ENCODE measurements at places on chromosomes 6 and 20.

- DNase-seq: no peak
Observed at GRCh38 chr6:56640374-56640773, 2.3 kb downstream of the DST start.

DNA sequence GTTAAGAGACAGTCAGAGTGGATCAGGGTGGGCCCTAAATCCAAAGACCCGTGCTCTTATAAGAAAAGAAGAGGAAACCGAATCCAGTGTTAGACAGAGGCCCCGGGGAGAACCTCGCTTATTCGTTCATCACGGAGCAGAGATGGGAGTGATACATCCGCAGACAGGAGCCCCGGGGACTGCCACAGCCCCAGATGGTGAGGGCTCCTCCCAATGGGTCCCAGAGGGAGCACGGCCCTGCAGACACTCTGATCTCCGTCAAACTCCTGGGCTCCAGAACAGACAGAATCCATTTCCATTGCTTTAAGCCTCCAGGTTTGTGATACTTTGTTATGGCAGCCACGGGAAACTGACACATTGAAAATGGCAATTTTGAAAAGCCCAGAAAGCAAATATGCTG, 47.0 kb downstream of the CDH4 start:
- DNase-seq: no peak

DNA sequence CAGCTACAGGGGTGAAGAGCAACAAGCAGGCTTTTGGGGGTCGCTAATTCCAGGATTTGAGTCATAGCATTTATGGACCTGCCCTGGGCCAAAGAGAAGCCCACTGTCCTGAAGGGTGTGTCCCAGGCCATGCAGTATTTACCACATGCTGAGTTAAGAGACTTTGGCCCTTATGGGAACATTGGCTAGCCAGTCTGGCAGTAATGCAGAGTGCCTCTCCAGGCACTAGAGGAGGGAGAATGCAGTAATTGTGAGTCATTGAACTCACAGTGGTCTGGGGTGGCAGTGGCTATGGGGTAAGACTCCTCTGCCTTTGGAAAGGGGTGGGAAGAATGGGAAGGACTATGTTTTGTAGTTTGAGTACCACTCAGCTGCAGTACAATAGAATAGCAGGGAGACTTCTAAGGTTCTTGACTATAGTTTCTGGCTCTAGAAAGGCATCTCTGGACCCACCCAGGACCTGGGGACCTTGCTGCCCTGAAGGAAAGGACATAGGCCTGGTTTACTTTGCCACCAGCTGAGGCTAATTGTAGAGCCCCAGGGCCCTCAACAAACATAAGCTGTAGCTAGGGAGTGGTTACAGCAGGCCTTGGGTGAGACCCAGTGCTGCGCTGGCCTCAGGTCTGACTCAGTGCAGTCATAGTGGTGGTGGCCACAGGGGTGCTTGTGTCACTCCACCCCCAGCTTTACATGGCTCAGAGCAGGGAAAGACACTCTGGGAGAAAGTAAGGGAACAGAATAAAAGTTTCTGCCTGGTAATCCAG, 520.9 kb downstream of the HTR1B start:
- DNase-seq: no peak

DNA sequence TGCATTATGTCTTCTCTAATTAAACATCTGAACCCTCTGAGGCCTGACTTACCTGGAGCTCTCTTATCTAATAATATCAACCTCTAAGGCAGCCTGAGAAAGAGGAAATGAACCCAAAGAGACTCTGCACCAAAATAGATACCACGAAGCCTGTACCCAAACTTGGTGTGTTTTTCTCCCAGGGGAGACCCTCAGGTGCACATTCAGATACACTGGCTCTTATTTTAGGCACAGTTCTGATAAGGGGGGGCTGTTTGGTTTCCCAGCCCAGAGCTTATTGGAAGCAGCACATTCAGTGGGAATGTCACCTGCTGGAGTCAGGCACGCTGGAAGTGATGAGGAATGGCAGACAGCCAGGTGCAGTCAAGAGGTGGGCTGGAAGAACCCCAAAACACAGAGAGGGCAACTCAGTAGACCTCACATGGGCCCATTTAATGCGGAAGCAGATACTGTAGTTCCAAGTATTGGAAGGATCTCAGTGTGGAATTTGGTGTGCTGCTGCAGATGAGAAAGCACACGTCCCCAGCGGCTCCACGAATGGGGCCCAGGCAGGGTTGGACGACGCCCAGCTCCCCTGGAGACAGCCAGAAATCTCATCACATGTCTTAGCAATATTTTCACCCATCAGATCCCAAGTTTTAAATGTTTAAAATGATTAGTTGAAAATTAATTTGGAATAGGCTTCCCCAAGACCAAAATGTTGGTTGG, 9.7 kb upstream of the CCR6 start:
- DNase-seq: no peak

DNA sequence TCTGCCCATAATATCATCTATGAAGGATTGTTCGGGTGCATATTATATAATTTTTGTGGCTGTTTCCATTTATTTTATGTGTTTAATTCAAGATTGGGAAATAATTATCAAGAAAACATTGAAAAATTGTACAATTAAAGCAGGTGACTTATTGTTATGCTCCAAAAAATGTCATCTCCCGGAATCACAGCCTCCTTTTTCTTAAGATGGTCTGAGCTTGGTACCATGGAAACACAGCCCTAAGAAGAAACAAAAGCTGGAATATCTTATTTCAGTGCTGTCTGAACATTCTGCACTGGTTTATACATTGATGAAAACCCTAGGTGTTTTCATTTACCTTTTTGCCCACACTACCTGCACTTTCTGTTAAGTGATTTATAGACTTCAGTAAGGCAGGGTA, 367.2 kb downstream of the ARHGAP18 start:
- no peak for DNase-seq

DNA sequence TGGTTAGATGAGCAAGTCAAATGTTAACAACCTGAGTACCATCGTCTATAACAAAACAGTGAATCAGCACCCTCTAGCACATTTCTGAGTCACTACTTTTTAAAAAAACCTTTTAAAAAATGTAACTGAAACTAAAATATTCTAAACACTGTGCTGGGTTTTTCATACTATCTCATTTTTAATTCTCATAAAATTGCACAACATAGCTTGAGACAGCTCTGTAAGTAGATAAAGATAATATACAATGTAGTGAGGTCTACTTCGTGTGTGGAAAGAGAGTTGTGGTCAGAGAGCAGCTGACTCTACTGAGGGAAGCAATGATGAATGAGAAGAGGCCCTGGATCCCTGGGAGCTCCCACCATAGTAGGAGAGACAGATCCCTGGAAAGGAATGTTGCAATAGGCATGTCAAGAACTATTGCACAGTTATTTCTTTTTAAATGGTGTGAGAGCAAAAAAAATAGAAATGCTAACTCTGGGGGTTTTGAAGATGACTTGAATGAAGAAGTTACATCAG, 13.6 kb upstream of the CALHM6 start:
- no peak for DNase-seq

DNA sequence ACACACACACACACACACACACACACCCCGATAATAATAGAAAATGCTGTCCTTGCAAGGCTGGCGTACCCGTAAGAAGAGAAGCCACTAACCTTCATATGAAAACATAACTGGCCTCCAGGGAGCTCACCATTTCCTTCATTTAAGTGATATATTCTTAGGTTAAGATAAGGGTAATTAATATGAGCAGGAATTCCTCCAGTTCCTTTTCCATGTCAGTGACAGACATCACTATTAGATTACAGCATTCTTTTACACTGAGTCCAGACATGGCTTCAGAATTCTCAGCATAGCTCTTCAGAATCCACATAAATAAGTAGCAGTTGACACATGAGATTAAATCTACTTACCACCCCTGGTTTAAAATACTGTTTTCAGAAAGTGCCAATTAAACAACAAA, 121.9 kb downstream of the SIM1 start:
- DNase-seq: no peak

GRCh38 chr6:5619249-5619648, 357.9 kb downstream of the FARS2 start:
- no peak for DNase-seq

- DNase-seq: no peak
Observed at GRCh38 chr20:51696304-51697071, 71.7 kb downstream of the ATP9A start.

DNA sequence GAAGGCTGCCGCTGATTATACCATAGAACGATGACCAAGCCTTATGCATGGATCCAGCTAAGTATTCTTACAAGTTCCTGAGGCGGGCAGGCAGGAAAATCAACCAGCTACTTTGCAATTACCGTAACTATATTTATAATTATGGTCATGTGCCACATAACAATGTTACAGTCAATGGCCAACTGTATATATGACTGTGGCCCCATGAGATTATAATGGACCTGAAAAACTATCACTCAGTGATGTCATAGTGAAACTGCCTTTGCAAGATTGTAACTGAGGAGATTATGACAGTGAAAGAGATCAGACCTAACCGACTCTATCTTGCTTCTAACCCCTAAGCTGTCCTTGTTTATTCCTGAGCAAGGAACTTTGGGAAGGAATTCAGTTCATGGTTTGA, 33.1 kb upstream of the FAM135A start:
- no peak for DNase-seq

- DNase-seq: peak; percentile 6
Observed at GRCh38 chr6:142474531-142475289, 172.9 kb downstream of the ADGRG6 start.

- DNase-seq: no peak
Observed at GRCh38 chr6:42025845-42026243, 24.5 kb upstream of the TAF8 start.

- no peak for DNase-seq
Observed at GRCh38 chr6:102398788-102399390, 1005.4 kb downstream of the GRIK2 start.

- no peak for DNase-seq
Observed at GRCh38 chr6:56335726-56336125, 88.3 kb upstream of the COL21A1 start.

DNA sequence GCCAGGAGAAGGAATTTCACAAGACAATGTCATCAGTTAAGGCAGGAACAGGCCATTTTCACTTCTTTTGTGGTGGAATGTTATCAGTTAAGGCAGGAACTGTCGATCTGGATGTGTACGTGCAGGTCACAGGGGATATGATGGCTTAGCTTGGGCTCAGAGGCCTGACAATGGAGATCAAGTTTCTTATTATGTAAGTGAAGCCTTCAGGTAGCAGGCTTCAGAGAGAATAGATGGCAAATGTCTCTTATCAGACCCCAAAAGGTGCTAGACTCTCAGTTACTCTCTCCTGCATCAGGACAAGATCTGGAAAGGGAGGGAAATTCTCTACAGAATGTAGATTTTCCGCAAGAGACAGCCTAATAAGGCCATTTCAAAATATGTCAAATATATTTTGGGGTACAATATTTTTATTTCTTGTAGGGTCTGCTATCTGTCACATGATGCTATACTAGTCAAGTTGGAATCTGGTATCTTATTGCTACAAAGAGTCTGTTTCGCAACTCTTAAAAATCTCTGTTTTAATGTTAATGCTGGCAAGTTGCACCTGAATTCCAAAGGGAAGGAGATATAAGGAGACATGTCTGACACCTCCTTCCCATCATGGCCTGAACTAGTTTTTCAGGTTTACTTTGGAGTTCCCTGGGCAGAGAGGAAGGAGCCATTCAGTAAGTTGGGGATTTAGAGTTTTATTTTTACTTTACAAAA, 48.8 kb downstream of the TRDN start:
- DNase-seq: no peak

DNA sequence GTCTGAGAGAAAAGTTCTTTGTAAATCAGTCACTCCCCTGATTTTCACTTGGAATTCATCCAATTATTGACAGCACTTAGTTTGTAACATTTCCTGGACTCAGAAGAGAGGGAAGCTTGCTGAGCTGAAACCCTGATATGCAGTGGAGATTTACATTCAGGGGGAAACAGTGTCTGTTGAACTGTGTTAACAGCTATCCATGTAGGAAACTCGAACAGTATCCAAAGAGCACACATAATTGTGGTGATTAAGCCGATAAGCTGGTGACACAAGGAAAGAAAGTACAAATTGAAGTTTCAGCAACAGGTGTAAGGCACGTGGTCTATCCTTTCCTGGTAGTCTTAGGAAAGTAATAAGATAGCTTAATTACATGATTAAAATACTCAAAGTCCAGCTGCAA, 78.1 kb upstream of the FLRT3 start:
- no peak for DNase-seq

- DNase-seq: no peak
Observed at GRCh38 chr6:106557837-106558236, 71.5 kb downstream of the RTN4IP1 start.

DNA sequence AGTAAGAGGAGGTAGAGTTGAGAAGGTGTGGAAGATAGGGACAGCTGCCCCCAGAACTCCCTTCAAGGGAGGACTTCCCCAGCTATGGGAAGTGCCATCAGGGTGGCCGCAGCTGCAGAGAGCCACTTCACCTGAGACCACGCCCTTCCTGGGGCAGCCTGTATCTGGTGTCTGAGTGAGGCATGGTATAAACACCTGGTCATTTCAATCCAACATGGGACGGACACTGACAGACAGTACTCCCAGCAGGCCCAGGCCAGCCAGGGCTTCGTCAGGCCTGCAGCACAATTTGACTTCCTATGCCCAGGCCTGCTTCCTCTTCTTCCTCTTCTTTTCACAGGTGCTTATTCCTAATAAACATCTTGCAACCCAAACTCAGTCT, 4.5 kb downstream of the SOX12 start:
- DNase-seq: no peak

DNA sequence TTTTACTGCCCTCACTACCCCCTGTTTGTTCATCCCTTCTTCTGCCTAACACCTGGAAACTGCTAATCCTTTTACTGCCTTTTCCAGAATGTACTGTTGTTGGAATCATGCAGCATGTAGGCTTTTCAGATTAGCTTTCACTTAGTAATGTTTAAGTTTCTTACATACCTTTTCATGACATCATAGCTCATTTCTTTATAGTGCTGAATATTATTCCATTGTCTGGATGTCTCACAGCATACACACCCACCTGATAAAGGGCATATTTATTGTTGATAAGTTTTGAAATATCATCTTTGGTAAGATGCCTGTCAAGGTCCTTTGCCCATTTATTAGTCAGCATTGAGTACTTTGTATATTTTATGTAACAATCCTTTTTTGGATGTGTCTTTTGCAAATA, 588.2 kb upstream of the NRSN1 start:
- DNase-seq: no peak

GRCh38 chr6:25154034-25154596, 125.1 kb upstream of the CARMIL1 start:
- DNase-seq: peak; percentile 50

DNA sequence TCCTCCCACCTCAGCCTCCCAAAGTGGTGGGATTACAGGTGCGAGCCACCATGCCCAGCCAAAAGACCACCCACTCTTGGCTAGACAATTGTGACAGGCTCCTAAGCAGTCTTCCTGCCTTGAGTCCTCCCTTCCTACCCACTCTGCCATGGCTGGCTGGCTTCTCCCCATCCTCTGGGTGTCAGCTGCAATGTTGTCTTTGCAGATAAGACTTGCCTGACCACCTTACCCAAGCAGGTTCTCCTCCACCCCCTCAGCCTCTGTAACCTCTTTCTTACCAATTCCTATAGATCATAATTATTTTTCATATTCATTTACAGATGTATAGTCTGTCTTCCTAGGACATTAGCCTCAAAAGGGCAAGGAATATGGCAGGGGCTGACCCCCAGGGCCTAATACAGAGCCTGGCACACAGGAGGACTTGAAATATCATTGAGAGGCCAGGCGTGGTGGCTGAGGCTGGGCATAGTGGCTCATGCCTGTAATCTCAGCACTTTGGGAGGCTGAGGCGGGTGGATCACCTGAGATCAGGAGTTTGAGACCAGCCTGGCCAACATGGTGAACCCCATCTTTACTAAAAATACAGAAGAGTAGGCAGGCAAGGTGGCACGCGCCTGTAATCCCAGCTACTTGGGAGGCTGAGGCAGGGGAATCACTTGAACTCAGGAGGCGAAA, 28.7 kb upstream of the SPAG4 start:
- no peak for DNase-seq

- no peak for DNase-seq
Observed at GRCh38 chr20:57133926-57134650, 132.4 kb downstream of the BMP7 start.

All from prostate gland (tissue), 2 donors.